ENCODE measurements at places on chromosomes 11 and 22. TPM values are rescaled to one million over a fixed set of nuclear protein-coding genes. Genes with fewer than 3 reads are reported as not detected.

DNA sequence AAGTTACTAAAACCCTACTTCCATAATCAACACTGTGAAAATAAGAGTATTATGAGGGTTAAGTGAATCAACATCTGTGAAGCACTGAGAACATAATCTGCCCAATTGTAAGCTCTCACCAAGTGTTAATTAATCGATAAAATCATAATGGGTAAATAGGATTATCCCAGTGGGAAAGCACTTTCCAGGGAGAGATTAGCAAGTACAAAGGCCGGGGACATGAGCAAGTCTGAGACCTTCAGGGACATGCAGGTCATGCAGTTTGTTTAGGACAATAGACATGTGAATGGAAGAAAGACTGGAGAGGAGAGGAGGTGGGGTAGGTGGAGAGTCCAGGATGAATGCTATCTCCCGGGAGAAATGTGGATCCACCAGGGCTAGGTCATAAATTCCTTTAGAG lies 57.8 kb upstream of the FIBIN start:
- H3K4me3 ChIP-seq, result no peak overlapping the region
- no peaks in the 10 kb centered on the region for H3K36me3 ChIP-seq
- H3K27ac ChIP-seq, result no peak overlapping the region
- no peaks in the 10 kb centered on the region for H3K27me3 ChIP-seq

HTR3A gene
- total RNA-seq, result not detected

KCNK4 gene
- total RNA-seq, result not detected

DNA sequence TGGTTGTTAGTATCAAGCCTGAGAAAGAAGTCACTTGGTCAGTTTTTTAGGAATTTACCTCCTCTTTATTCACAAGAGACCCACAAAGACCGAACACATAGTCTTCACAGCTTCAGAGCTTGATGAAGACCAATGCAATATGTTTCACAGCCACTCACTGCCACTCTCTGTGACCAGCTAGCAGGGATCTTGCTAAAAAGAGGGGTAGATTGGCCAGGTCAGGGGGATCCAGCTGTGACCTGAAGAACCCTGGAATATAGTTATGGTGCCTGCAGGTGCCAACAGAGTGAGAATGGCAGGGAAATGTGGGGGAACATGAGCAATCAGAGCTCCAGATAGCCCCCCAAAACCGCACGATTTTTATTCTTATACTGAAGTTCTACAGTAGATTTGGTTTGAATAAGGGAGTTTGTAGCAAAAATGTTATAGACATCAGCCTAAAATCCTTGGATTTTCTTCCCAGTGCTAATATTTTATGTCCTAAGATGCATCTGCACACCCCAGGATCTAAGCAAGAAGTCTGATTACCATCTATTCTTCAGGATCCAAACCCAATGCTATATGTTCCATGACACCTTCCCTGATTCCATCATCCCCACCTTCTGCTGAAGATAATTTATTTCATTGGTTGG lies 8.7 kb downstream of the POU2AF1 start:
- no peaks in the 10 kb centered on the region for H3K27me3 ChIP-seq
- DNase-seq, result no peak
- no peak overlapping the region for H3K4me3 ChIP-seq
- H3K4me1 ChIP-seq, result peaks cover 15% of the 10 kb centered on the region
- H3K27ac ChIP-seq, result no peak overlapping the region

DNA sequence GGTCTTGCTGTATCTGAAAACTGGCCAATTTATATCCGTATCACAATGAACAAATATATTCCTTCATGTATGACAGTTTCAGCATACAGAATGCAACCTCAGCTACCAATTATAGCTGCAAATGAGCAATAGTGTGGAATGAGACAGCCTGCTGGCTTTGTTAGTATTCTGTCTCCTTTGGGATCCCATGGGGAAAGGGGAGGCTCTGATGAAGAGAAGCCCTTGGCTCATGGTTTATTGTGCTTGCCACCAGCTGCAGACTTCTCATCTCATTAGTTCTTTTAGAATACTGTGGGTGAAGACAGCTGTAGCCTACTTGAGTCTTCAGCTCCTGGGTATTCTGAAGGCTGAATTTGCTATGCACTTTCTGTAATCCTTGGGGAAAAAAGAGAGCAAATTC lies 42.4 kb downstream of the PITPNB start:
- peaks cover 23% of the 10 kb centered on the region for H3K4me1 ChIP-seq
- H3K27me3 ChIP-seq, result no peaks in the 10 kb centered on the region
- DNase-seq, result no peak
- H3K36me3 ChIP-seq, result peaks cover 2% of the 10 kb centered on the region
- no peak overlapping the region for H3K27ac ChIP-seq
- H3K4me3 ChIP-seq, result no peak overlapping the region

TBX1 gene
- 0.47 TPM for total RNA-seq

- peaks cover 6% of the 10 kb centered on the region for H3K36me3 ChIP-seq
- H3K4me1 ChIP-seq, result peaks cover 17% of the 10 kb centered on the region
Observed at GRCh38 chr11:116993599-116993998, 104.6 kb downstream of the SIK3 start.
